Sigmoid colon (tissue), 7 donors: ENCODE measurements at places on chromosomes 13 and 19. TPM values are rescaled to one million over a fixed set of nuclear protein-coding genes. Genes with fewer than 3 reads are reported as not detected.

FXYD1 gene
- total RNA-seq = 107 TPM

PRKCG gene
- not detected for total RNA-seq

FEM1A gene
- 11.8 TPM for total RNA-seq

ANGPTL8 gene
- total RNA-seq = not detected

ABHD8 gene
- total RNA-seq = 19.1 TPM

GIPR gene
- total RNA-seq = not detected

F7 gene
- not detected for total RNA-seq

DNA sequence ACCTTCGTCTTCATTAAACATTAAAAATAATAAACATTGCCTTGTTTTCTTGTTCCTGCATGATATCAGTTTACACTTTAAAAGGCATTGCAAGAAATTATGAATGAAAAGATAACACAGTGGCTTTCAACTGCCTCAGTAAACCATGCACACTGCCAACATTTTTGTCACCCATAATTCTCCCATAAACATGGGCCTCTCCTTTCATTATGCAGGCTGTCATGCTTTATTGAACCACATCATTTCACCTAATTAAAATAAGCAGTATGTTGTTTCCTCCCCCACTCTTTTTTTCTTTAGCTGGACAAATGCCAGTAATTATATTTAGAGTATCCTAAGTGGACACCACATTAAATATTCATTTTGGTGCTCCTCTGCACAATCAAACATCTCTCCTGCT lies 1566.5 kb upstream of the SLC10A2 start:
- no peaks in the 10 kb centered on the region for H3K36me3 ChIP-seq
- DNase-seq = no peak
- no peaks in the 10 kb centered on the region for H3K4me1 ChIP-seq
- H3K4me3 ChIP-seq = no peak overlapping the region

GRCh38 chr19:56162258-56162657 lies 13.6 kb upstream of the GALP start:
- peaks cover 40% of the 10 kb centered on the region for H3K36me3 ChIP-seq
- no peak overlapping the region for H3K27ac ChIP-seq
- no peak overlapping the region for H3K4me3 ChIP-seq
- no peak for DNase-seq
